ENCODE measurements at places on chromosomes 2 and 18.

DNA sequence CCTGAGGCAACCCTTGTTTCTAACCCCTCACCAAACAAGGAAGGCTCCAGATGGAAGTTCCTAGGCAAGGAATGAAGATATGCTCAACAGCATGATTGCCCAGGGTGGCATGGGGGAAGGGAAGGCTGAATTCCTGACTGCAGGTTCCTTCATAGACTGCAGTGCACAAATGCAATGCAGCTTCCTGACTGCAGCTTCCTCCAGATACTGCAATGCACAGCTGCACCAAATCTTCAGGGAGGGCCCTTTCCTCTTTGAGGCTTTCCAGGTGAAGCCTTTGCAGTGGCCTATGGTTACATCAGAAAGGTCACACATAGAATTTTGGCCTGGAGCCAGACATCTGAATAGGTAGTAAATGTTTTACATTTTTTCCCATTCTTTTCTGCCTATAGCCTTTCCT is 58.8 kb upstream of the DYNAP start:
- no peak for DNase-seq

GRCh38 chr18:26458526-26459232 is 89.7 kb downstream of the KCTD1 start:
- DNase-seq = no peak

- no peak for DNase-seq
These were observed 5.1 kb downstream of the AGPS start for GRCh38 chr2:177397481-177398289.

DNA sequence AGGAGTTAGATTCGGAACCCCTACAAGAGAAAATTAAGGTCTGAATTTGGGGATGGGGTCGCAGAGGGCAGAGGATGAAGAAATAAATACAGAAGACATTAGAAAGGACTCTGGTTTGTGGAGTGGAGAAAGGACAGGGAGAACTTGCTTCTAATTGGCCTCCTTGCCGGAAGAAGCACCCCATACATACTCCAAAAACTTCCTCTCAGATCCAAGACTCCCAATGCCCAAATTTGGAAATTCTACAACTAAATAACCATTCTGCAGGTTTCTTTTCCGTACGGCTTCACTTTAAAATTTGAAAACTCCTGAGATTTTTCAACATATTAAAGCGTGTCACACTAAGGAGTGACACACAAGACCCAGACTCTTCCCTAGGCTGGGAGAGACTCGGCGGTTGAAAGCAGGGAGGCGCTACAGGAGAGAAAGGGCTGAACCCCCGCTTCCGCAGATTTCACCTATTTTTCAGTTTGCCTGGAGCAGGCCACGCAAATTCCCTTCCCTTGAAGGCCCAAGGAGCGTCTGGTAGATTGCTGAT is 478 bp downstream of the CLHC1 start:
- DNase-seq = no peak

DNA sequence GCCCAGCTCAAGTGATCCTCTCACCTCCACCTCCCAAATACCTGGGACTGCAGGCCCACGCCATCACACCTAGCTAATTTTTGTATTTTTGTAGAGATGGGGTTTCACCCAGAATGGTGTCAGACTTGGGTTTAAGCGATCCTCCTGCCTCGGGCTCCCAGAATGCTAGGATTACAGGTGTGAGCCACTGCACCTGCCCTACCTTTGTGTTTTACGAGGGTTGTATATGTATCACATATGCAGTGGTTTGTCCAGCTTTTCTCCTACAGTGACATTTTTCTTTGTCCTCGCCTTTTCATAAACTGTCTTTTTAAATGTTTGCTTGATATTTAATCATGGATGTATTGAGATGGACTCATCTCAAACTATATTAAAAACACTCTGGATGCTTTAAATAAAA is 38.5 kb downstream of the AGAP1 start:
- DNase-seq = no peak

- DNase-seq = no peak
These were observed 266.5 kb upstream of the GYPC start for GRCh38 chr2:126389446-126389845.

DNA sequence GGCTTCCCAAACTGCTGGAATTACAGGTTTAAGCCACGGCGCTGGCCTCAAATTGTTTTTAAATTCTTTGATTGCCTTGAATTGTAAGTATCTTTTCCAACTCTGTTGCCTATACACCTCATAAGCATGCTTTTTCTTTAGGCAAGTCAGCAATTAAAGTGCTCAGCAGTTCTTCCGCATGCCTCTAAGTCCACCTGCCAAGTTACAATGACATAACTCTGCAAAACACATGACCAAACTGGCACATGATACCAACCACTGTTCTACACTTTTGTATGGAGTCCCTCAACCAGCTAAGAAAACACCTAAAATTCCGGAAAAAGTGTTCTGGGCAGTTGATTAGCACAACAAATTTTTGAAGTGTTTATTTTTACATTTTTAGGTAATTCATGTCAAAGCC is 5.1 kb downstream of the TXNL4A start:
- no peak for DNase-seq

- DNase-seq = no peak
These were observed 61.0 kb downstream of the CACNB4 start for GRCh38 chr2:152037743-152038435.

DNA sequence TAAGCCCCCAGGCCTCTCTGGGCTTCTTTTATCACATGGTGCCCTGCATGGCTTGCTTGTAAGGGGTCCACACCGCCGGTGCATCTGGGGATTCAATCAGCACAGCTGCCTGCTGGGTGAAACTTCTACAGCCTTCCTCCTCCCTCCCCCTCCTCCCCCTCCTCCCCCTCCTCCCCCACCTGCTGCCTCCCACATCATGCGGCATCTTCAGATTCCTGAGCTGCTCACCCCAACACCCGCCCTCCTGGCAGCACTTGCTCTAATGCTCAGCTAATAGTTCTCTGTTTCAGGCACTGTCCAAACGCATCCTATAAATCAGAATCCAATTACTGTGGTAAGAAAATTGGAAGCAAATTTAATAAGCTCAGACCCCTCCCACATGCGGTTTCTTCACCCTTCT is 150.7 kb downstream of the GALNT14 start:
- no peak for DNase-seq

GRCh38 chr2:115174651-115175050 is 732.2 kb downstream of the DPP10 start:
- no peak for DNase-seq

GRCh38 chr2:42331569-42332284 is 29.3 kb downstream of the COX7A2L start:
- no peak for DNase-seq

- no peak for DNase-seq
These were observed 1169.4 kb upstream of the ZEB2 start for GRCh38 chr2:145689277-145689676.

All from stimulated activated CD4-positive, alpha-beta T cell treated with anti-CD3 and anti-CD28 coated beads, TNF-alpha, amount 100 ng/mL, for 1 hour (primary cell).